ENCODE measurements at places on chromosomes 16 and 17.

GRCh38 chr16:87844120-87844733 lies 25.1 kb downstream of the SLC7A5 start:
- DNase-seq: no peak

DNA sequence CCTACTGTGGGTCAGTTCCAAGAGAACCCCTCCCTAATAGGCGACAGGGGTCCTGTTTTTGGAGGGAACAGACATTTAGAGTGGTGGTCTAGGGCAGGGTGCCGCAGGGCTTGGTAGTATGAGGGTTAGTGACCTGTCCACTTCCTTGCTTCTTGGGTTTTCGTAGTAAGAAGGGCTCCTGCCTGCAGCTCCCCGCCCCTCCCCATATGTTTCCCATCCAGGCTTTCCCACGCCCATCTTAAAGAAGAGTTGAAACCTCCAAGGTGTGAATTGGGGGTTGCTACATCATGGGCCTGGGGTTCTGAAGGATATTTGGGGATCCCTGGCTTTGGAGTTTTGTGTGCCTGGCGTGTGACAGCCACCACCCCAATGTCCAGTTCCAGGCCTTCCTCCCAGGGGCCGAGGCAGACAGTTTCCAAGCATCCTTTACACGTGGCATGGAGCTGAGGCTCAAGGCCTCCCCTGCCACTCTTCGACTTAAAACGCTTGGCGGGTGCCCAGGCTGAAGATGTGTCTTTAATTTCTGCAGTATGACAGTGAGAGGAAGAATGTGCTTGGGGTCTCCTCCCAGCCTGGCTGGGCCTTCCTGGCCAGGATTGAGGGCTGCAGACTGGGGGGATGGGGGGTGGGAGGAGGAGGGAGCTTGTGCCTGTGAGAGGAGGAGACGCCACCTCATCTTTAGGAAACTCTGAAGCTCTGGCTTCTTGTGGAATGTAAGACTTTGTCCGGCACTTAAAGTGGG lies 2.3 kb upstream of the COL1A1 start:
- no peak for DNase-seq

DNA sequence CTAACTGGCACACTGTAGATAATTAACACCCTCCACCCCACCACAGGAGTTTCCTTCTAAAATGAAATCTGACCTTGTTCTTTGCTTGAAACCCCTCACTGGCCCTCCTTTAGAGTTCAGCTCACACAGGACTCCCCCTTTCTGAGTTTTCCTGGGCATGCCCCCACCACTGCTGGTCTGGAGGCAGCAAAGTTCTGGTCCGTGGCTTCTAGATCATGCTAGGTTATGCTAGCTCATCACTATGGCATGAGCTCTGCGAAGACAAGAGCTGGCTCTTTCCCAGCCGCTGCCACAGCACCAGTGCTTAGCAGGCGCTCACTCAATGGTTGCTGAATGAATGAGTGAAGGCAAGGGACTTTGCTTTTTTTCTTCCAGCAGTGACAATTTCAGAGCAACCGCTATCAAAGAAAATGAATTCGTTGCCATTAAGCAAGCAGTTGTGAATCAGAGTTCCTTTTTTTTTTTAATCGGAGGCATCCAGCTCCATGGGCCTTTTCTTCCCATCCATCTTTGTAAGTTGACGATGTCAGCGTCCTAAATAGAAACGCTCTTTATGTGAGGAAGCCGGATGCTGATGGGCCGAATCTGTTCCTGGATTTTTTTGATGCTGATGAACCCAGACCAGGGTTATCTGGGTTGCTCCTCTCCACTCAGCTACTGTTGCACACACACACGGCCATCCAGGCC lies 80.8 kb upstream of the NOL11 start:
- no peak for DNase-seq

GRCh38 chr16:80390046-80390445 lies 150.7 kb upstream of the DYNLRB2 start:
- no peak for DNase-seq

- no peak for DNase-seq
Measured at GRCh38 chr16:10878644-10879501, 1.9 kb downstream of the CIITA start.

DNA sequence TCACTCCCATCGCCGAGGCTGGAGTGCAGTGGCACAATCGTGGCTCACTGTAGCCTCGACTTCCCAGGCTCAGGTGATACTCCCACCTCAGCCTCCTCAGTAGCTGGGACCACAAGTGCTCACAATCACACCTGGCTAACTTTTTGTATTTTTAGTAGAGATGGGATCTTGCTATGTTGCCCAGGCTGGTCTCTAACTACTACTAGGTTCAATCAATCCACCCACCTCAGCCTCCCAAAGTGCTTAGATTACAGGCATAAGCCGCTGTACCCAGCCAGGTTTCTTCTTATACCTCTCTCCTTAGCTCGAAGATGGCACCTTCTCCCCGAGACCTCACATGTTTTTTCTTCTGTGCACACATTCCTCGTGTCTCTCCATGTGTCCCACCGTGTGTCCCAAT lies 3.0 kb downstream of the TSPAN10 start:
- no peak for DNase-seq

DNA sequence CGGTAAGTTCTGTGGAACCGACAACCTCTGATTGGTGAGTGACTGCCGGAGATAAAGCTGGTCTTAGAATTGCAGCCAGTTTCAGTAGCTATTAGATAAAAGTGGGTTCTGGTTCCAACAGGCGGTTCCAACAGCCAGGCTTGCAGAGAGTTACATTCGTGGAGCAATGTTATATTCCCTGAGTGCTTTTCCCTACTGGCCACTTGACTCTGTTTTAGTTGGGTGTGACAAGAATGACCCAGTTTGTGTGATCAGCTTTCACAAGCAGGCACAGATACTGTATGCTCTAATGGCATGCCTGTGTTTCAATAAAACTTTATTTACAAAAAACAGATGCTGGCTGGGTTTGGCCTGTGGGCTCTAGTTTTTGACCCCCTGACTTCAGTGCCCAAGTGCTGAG lies 196.6 kb downstream of the SNX29 start:
- no peak for DNase-seq

DNA sequence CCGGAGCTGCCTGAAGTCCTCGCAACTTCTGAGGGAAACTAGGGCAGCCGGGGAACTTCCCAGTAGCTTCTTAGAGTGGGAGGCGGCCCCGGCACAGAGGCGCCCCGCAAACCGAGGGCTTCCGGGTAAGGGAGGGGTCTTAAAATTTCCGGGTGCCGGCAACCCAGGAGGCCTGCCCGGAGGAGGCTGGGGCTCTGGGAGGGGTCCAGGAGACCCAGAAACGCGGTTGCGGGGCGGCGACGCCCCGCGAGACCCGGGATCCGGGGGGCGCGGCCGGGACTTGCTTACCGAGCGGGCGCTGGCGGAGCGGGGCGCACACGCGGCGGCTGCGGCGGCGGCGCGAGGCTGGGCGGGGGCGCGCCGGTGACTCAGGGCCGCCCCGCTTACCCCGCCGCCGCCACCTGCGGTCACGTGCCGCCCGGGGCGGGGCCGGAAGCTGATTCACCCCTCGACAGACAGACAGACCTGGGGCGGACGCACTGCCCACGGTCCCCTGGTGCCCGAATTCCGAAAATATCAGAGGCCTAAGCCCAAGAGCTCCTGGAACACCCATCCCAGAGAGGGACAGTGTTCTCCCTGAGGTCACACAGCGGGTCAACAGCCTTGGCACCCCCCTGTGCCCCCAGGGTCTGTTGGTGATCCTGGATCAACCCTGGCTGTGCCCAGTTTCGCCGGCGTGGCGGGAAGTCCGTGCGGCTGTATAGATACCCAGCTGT lies at the start of gene FAM83G:
TSS of gene FAM83G (minus strand) at position 344 of the 716 bp plus-strand sequence. CDS start 723 bp downstream, outside the sequence.
- peak; percentile 84 for DNase-seq

DNA sequence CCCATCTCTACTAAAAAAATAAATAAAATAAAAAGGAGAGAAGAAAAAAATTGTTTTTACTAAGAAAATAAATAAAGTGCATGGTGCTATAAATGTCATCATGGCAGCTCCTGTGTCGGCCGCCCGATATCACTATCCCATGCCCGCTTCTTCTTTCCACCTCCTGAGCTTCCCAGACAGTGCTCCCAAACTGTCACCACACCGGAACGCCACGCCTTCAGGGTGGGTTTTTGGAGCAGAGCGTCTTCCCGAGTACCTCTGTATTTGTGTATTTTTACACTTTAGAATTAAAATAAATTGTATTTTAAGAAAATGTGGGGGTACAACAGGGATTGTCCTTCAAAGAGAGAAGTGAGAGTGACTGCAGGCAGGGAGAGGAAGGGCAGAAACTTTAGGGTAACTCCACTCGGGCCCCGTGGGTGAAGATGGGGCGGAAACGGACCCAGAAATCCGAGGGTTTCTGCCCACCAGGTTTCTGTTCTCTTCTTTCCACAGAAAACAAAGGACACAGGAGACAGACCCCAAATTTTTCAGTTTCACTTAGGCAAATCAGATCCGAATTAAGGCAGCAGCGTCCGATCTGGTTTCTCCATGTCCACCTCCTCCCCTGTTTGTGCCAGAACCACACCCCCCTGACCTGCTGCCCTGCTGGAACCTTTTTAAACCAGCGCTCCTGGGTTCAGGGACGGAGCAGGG lies 3.6 kb upstream of the ITGAX start:
- DNase-seq: no peak

GRCh38 chr16:64586781-64587180 lies 535.1 kb downstream of the CDH11 start:
- no peak for DNase-seq

GRCh38 chr17:15233022-15233805 lies 31.9 kb downstream of the PMP22 start:
- DNase-seq: no peak

DNA sequence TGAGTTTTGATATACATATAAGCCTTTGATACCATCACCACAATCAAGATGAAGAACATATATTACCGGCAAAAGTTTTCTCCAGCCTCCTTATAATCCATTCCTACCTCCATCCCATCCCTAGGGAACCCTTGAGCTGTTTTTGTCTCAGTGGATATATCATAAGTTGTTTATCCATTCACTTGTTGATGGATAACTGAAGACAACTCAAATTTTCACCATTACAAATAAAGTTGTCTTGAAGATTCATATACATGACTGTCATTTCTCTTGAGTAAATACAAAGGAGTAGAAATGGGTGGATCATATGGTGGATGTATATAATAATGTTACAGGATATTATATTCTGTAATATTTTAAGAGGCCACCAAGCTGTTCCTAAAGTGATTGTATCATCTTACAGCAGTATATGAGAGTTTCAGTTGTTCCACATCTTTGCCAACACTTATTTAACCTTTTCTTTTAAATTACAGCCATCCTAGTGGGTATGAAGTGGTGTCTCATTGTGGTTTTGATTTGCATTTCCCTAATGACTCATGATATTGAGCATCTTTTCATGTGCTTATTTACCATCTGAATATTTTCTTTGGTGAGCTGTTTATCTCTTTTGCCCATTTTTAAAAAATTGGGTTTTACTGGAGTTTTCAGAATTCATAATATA lies 17.4 kb downstream of the NF1 start:
- DNase-seq: peak; percentile 14

- DNase-seq: no peak
Measured at GRCh38 chr16:30697264-30698138, 1.5 kb upstream of the SRCAP start.

- DNase-seq: no peak
Measured at GRCh38 chr16:31714903-31715504, 158.6 kb upstream of the ZNF267 start.

DNA sequence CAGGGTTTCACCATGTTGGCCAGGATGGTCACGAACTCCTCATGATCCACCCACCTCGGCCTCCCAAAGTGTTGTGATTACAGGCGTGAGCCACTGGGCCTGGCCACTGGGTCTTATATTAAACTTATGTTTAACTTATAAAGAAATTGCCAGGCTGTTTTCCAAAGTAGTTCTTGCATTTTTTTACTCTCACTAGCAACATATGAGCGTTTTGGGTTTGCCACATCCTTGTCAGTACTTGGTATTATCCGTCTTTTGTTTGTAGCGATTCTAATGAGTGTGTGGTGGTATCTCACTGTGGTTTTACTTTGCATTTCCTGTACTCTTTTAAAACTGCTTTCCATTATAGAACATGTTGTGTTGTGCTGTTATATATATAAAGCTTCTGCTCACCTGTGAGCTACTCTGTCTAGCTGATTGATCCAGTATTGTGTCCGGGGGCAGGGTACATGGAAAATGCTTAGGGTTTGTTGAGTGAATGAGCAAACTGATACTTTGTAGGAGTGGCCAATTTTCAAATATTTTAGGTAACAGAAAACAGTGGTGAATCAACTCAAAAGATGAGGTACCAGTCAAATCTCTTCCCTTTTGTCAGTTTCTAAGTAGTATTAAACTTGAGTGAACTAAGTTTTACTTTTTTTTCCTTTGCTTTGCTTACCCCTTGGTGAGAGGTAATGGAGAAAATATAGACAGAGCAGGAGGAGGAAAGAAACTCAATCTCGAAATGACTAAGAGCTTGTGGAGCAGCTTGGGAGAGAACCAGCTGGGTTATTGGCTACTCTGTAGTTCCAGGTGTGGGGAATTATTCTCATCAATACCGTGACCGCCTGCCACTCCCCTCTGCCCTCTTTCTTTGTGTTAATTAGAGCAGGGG lies 75.8 kb downstream of the PITPNC1 start:
- DNase-seq: peak; percentile 86

DNA sequence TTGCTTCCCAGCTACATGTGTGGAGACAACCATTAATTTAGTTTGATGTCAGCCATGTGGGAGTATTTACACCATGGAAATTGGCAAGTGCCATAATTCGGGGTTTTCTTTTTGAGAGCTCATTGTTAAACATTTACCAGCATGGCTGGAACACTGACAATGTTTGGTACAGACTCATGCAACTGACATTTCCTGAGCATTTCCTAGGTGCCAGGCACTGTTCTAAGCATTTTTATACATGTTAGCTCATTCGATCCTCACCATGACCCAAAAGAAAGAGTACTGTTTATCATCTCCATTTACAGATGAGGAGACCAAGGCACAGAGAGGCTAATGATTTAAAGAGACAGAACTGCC lies 86.9 kb downstream of the FOXL1 start:
- DNase-seq: no peak

DNA sequence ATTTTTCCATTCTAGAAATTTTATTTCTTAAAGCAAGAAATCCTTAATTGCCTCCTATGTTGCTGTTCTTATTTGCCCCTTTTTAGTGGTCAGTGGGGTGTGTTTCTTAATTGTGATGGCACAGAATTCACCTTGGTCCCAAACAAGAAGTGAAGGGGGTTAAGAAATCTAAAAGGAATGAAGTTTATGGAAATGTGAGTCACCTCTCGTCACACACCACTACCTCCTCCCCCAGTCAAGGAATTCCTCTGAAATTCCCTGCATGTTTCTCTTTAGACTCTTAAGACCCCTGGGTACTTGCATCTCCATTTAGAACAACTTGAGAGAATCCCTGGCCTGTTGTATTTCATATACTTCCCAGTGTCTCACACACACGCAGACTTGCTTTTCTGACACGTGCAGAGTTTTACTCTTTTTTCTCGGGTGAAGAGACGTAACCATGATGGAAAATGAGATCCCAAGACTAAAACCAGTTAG lies 247.4 kb downstream of the PRKCA start:
- DNase-seq: no peak

- DNase-seq: no peak
Measured at GRCh38 chr16:87552772-87553573, 49.3 kb upstream of the JPH3 start.

- DNase-seq: no peak
Measured at GRCh38 chr16:52471650-52472370, 75.1 kb downstream of the TOX3 start.

GRCh38 chr16:57722651-57723050 lies 12.9 kb upstream of the KATNB1 start:
- DNase-seq: no peak

Data from T-helper 1 cell (primary cell).